GM18507 (cell line): ENCODE measurements at places on chromosomes 6 and 20.

- no peak for DNase-seq
Measured at GRCh38 chr20:32333988-32334885, 23.9 kb upstream of the ASXL1 start.

DNA sequence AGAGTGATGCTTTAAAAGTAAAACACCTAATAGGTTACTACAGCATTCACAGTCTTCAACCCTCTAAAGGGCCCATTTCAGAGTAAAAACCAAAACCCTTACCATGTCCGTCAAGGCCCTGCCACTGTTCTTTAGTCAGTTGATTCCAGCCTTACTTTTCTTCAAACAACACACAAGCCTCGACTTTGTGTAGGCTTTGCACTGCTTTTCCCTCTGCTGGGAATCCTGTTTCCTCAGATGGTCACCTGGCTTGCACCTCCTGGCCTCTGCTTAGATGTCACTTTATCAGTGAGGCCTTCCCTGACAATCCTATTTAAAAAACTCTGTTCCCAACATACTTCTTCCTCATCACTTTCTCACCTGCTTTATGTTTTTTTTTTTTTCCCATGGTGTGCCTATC is 77.1 kb upstream of the FLRT3 start:
- DNase-seq = no peak

DNA sequence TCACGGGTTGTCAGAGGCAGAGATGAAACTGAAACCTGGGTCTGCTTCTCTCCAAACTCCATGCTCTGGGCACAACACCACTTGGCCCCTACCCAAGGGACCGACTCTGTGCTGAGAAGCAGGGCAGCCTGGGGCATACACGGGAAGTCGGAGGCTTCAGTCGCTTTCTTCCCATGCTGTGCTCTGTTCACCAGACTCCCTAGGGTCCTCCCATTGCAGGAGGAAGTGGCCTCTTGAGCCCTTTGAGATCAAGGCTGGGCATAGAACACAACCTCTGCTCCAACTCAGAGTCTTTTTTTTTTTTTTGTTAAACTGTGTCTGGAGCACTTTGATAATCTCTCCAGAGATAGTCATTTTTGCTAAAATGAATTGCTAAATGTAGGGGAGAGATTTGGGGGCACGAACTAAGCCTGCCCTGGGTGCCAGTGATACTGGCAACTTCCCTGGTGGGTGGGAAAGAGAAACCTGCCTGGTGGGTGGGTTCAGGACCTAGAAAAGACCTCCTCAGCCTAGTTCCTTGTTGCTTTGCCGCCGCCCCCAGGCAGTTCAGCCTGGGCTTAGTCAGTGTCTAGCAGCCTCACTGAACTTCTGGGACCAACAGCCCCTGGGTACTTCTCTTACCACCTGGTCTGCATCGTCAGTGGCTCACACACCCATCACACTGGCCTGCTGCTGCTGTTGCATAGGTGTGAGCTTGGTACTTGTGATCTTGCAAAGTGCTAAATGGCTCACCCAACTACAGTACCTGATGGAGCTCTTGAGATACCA is 62.0 kb downstream of the PPP1R14C start:
- no peak for DNase-seq

- DNase-seq = no peak
Measured at GRCh38 chr6:164419099-164419498, 890.3 kb downstream of the C6orf118 start.

DNA sequence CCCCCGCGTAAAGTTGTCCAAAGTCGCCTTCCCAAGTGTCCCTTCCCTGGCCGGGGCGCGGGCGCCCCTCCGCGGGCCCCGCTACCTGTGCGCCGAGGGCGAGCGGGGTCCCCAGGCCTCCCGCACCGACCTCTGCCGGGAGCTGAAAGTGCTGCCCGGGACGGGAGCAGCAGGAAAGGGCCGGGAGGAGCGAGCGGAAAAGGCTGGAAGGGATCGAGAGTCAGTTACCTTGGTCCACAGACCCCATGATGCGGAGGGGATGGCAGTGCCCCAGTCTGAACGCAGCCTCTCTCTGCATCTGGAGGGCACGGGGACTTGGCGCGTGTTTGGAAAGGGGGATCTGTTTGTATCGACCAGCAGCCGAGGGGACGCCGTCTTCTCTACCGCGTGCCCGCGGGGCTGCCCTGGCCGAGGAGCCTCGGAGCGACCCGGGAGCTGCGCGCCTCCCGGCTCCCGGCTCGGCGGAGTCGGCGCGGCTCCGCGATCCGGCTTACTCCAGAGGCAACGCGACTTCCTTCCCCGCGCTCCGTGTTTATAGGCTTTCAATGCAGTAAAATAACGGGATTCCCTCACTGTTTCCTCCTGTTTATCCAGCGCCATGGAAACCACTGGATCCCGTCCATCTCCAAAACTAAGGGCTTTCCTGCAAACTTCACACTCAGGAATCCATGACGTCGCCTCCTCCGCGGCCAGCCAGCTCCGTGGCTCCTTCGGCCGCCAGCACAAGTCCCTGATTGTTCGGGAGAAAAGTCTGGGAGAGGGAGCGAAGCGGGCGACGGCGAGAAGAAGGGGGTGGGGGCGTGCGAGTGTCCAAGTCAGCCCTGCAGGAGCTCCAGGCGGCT is 20.0 kb upstream of the NFATC2 start:
- DNase-seq = no peak

DNA sequence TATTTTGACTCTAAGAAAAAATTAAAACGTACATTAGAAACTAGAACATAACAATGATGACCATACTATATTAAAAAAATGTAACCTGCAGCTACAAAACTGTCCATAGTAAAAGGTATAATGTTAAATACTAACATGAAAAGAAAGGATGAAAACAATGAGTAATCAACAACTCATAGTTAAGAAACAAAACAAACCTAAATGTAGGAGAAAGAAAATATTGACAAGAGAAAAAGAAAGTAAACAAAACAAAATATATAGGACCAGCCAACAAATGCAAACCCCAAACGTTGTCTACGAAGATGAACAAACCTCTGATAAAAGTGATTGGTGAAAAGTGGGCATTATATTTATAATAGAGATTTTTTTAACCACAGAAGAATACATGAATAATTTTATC is 41.1 kb upstream of the ADGRG6 start:
- DNase-seq = no peak

DNA sequence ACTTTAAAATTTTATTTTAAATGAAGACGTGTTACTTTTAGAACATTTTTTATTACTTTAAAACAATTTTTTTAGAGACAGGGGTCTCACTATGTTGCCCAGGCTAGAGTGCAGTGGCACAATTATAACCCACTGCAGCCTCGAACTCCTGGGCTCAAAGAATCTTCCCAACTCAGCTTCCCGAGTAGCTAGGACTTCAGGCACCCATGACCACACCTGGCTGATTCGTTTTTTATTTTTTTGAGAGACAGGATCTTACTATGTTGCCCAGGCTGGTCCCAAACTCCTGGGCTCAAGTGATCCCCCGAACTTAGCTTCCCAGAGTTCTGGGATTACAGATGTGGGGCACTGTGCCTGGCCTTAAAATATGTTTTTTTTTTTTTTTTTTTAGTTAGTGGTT is 287.7 kb downstream of the GMDS start:
- DNase-seq = no peak

- DNase-seq = peak; percentile 18
Measured at GRCh38 chr6:52839124-52840055, 1.2 kb downstream of the GSTA5 start.

DNA sequence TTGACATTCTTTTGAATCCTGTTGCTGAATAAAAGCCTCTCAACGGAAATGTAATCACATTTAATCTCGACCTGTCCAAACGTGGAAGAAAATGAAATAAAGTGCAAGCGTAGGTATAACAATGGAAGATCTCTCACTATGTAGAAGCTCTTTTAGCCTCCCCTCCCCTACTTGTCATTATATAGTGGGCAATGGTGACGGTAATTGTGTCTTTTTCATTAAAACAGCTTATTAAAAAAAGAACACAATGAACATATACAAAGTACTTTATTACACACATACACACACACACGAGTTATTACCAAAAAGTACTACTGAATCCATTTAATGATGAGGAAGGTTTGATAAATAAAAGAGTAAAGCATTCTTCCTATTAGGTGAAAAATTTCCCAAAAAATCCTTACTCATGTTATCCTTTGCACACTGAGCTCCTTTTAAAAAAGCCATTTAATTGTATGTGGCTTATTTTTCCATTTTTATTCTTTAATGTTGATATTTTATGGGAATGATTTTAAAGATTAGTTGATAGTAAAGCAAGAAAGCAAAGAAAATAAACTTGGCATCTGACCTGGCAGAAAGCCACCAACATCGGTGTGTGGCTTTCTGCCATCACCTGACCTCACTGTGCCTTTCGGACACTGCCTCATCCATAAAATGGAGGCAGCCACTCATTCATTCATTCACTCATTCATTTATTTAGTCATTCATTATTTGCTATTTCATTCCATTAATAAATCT is 493 bp upstream of the SGK1 start:
- no peak for DNase-seq

- DNase-seq = no peak
Measured at GRCh38 chr6:120775698-120776097, 558.6 kb downstream of the TBC1D32 start.

- no peak for DNase-seq
Measured at GRCh38 chr6:37145443-37145842, 24.5 kb upstream of the PIM1 start.

DNA sequence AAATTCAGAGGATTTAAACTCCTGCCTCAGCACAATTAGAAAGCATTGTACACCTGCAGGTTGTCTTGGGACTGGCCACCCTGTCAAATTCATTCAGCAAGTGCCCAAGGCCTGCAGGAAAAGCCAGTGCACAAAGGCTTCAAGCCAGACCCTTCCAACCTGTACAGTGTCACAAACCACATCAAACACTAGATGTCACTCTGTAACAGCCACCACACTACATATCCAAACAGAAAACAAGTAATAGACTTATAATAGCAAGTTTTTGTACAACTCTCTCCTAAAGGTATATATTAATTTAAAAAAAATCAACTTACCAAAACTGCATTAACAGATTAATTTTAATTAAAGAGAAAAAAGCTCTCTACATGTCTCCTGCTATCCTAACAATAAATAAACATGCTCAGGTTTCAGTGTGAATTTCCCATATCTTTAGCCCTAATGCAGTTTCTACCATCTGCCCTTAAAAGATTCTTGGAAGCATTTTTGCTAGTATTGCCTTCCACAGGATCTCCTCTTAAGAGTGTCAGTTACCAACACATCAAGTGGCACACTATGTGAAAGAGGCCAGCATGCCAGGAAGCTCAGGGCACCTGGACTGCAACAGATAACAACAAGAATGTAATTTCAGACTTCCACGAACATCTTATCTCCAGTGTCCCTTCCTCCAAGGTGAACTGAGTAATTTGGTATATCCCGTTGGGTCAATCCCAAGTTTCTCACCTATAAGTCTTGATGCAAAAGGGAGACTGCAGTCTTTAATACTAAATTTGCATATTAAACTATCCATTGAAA is 47.5 kb downstream of the RALGAPA2 start:
- DNase-seq = no peak

DNA sequence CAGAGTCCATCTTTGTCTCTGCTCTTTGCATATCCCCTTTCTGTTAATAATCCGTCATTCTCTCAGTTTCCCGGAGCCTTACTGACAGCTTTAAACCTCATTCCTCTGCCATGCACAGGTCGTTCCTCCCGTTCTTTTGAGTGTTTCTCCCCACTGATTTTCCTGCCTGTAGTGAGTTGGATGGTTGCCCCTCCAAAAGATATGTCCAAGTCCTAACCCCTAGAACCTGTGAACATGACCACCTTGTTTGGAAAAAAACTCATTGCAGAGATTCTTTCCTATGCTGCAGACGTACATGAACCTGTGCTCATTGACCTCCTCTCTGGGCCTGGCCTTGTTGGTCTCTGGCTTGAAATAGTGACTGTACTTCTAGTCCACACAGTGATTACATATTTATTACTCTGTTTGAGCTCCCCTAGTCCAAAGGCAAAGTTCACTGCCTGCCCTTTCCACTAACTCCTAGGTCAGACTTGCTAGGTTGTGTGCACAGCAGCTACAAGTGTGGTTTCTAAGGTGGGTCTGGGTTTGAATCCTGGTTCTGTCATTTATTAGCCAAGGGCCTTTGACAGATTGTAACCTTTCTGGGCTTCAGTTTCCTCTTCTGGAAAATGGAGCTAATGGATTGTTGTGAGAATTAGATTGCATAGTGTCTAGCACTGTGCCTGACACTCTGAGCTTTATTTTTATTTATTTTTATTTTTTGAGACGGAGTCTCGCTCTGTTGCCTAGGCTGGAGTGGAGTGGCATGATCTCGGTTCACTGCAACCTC is 29.3 kb downstream of the PPARD start:
- DNase-seq = no peak

DNA sequence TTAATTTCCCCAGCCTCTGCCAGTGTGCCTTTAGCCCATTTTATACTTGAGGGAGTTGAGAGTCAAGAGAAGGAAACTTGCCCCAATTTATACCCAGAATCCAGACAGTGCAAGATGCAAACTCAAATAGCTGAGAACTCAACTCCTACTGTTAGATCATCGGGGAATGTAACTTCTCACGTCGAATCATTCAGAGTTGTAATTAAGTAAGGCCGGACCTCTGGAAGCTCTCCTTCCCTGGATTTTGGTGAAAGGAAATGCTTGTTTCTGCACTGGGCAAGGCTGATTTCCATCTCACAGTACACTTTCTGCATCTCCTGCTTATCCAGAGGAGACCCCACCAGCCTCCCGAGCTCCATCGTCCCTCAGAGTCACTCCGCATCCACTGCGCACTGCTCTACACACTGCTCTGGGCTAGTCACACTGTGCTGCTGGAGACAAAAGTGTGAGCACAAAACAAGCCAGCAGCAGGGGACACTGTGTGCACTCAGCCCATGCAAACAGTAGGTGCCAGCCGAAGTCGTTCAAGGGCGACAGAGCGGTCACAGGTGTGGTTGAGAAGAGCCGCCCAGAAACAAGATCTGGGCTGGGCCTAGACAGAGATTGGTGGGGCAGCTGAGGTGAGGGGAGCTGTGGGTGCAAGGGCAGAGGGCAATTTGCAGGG is 150.4 kb upstream of the QKI start:
- DNase-seq = no peak

GRCh38 chr6:27679964-27680694 is 207.2 kb upstream of the ZNF184 start:
- no peak for DNase-seq

GRCh38 chr6:106125925-106126435 is 39.8 kb downstream of the PRDM1 start:
- peak; percentile 33 for DNase-seq

DNA sequence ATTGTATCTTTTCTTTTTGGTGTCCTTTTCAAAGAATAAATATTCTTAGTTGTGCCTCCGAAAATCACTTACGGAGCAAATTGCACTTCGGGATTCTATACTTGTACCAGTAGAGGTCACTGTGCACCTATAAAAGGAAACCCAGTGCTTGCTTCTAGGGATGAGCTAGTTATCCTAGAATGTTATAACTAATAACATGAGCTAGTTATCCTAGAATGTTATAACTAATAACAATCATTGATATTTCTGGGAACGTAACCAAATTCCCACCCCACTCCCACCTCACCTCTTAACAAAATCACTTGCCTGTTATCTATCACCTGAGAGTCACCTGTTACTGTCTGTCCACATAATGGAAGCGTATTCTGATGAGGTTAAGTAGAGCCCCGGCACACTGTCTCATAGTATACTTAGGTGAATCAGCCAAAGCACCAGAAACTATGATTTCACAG is 126.9 kb upstream of the TIAM2 start:
- no peak for DNase-seq
